ENCODE measurements at places on chromosomes 12 and 14.

DNA sequence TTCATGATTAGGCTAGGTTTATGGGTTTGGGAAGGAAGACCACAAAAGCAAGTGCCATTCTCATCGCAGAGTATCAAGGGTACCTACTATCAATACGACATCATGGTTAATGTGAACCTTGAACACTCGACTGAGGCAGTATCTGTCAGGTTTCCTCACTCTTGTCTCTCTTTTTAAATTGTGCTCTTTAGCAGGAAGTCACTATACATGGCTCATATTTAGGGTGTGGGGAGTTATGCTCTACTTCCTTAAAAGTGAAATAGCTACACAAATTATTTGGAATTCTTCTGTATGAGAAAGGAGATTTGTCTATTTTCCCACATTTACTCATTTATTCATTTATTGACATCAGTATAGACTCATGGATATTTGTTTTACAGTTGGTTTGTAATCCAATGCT lies 5.9 kb upstream of the CLEC4E start:
- no peak for DNase-seq

- peak; percentile 54 for DNase-seq
These were observed 143.4 kb upstream of the CDKN3 start for GRCh38 chr14:54253195-54253947.

DNA sequence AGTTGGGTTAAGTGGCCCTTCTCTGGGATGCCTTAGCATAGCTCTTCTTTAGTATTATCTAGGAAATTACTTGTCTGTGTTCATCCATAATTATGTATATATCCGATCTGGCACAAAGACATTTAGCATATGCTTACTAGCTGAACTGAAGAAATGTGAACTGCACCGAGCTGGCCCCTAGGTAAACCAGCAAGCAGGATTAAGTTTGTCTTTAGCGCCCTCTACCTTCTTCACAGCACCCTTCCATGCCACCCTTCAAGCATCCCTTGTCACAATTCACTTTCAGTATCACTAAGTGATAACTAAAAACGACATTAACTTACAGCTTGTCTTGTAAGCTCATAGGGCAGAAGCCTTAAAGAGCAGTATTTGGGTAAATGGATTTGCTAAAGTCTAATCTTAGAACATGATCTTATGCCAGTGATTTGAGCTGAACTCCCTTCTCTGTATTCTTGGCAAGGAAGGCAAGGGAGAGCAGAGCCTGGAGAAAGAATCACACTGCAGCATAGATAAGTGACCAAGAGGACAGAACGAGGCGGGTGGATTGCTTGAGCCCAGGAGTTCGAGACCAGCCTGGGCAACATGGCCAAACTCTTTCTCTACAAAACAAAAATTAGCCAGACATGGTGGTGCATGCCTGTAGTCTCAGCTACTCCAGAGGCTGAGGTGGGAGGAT lies 2.6 kb upstream of the HAL start:
- no peak for DNase-seq

- DNase-seq = no peak
These were observed 22.9 kb downstream of the FBXW8 start for GRCh38 chr12:116933512-116934246.

- DNase-seq = no peak
These were observed 57.7 kb downstream of the HMGA2 start for GRCh38 chr12:65881965-65882413.
